ENCODE measurements at places on chromosomes 3 and 15.

GRCh38 chr3:65856907-65857306 is 181.8 kb downstream of the MAGI1 start:
- no peak for DNase-seq

DNA sequence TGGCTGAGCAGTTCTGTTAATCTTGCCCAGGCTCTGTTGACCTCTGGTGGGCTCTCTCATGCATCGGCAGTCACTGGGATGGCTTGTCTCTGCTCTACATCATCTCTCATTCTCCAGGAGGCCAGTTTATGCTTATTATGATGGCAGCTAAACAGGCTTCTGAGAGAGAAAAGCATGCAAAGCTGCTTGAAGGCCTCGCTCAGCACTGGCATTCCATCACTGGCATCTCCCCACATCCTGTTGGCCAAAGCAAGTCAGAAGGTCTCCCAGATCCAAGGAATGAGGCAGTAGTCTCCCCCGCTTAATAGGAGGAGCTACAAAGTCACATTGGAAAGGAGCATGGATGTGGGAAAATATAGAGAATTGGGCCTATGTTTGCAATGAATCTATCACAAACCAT is 212.6 kb downstream of the ZNF621 start:
- DNase-seq, result no peak

- no peak for DNase-seq
These were observed 63.1 kb downstream of the EDEM1 start for GRCh38 chr3:5250467-5251195.

- DNase-seq, result no peak
These were observed 33.3 kb upstream of the VPS8 start for GRCh38 chr3:184778426-184779332.

GRCh38 chr3:162998205-162998604 is 1501.6 kb downstream of the OTOL1 start:
- DNase-seq, result no peak

GRCh38 chr15:92098869-92099268 is 245.4 kb downstream of the SLCO3A1 start:
- no peak for DNase-seq

GRCh38 chr15:80926126-80926525 is 63.5 kb downstream of the MESD start:
- no peak for DNase-seq

DNA sequence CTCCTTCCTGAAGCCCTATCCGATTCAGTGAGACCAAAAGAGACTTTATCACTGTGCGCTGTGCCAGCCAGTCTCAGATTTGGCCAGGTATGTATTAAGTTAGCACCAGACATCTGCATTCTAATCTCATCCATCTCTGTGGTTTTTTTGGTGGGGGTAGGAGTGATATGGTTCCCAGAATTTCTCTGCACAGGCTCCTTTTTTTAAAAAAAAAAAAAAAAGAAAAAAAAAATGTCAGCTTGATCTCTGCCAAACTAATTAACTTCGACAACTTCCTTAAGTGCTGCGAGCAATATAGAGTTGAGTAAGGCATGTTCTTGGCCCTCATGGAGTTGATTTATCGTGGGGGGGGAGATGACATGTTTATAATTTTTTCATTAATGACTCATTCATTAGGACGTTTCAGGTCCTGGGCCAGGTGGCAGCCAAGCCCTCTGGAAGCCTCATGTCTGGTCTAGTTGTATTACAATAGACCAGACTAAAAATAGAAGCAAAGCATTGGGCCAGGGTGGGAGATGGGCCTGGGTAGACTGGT is 12.9 kb downstream of the SLCO3A1 start:
- no peak for DNase-seq

DNA sequence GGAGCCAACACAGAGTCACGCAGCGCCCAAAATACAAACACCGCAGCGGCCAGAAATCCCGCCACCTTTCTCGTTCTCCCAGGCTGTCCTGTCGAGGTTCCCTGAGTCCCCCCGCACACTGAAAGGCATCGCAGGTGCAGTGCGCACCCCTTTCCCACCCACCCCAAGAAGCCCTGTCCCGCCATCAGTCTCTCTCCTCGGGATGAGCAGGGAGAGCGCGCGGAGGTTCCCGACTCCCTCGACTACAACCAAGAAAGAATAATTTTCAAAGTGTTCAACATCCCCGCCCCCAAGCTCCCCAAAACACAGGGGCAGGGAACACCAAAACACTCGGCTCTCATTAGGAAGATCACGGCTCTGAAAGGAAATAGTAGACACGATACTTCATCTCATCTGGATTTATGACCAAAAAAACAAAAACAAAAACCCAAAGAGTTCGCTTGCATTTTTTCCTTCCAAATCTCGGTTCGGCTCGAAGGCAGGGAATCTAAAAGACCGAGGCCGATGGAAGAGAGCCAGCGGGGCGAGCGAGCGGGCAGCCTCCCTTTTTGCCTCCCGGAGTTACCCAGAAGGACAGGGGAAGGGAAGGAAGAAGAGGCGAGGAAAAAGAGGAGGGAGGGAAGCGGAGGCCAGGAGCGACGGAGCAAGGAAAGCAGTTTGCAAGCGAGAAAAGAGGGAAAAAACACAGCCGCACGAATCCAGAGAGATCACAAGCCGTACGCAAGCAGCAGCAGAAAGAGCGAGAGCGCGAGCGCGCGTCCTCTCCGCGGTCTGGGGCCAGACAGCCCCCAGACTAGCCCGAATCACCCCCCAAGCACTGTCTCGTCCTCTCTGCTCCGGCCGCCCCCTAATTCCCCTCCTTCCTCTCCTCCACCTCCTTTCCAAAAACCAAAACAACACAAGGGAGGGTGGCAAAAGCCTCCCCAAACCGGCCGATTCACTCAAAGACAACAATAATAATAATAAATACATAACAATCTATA is 808 bp downstream of the BCL6 start:
- no peak for DNase-seq

DNA sequence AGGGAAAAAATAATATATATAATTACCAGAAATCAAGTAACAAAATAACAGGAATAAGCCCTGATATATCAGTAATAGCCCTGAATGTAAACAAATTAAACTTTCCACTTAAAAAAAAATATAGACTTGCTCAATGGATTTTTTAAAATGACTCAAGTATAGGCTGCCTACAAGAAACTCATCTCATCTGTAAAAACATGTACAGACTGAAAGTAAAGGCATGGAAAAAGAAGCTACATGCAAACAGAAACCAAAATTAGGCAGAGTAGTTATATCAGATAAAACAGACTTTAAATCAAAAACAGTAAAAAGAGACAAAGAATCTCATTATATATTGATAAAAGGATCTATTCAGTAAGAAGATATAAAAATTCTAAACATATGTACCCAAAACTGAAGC is 82.4 kb upstream of the STT3B start:
- DNase-seq, result no peak

GRCh38 chr15:25987638-25988037 is 124.5 kb upstream of the ATP10A start:
- DNase-seq, result no peak

DNA sequence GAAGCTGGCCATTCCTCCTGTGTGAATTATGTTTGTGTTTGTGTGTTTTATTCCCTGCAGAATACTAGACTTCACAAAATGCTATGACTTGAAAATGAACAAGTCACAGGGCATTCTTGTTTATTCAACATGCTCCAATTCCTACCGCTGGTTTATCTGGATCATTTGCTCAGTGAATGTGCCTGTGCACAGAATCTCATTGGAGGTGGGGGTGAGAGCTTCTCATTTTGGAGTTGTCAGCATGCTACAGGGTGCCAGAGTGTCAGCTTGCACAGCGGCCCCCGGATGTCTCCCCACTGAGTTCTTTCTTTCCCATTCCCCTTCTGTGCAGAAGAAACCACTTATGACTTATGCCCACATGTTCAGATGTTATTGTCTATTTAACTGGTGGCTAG is 428.7 kb downstream of the ROBO2 start:
- no peak for DNase-seq

- DNase-seq, result no peak
These were observed 55.9 kb downstream of the BHLHE40 start for GRCh38 chr3:5035113-5035512.

- DNase-seq, result no peak
These were observed 697.5 kb upstream of the CBLB start for GRCh38 chr3:106566277-106566676.
